ENCODE measurements at places on chromosomes 3 and 15.

GRCh38 chr3:123745184-123745855 is 138.8 kb downstream of the MYLK start:
- no peak for DNase-seq

GRCh38 chr3:117356091-117356705 is 646.6 kb downstream of the TUSC7 start:
- DNase-seq, result no peak

DNA sequence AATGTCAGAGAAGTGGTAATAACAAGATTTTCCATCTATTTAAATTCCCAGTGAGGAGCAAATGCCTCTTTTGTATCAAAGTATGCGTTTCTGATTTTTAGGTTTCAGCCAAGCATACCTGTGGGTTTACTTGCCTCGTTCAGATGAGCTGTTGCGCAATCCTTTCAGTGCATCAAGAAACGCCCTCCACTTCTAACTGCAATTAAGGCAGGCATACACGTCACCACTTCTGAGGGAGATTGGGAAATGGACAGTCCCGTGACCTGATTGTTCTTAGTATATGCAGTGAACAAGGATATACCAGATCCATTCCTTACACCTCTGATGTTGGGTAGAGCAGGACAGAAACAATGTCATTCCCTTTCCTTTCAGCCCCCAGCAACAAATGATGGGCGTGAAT is 219.0 kb downstream of the ITPR1 start:
- DNase-seq, result no peak

GRCh38 chr15:29216955-29217354 is 52.7 kb downstream of the NSMCE3 start:
- no peak for DNase-seq

- DNase-seq, result no peak
Measured at GRCh38 chr3:46017720-46018119, 9.6 kb downstream of the XCR1 start.

DNA sequence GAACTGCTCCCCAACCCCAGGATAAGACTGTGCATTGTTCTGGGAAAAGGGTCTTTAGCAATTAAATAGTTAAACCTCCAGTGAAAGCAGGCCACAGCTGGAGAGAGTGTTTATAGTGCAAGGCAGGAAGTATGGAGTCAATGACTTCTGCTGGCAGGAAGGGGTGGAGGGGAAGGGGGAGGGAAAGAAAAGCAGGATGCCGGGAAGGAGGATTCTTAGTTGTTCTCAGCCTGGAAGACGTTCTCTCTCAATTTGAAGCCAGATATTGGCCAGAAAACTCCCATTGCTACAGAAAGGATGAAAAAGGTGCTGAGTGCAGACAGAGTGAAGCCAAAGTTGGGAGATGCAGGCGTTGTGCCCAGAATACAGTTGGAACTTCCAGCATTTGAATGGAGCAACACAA is 35.7 kb upstream of the ACTL6A start:
- no peak for DNase-seq

GRCh38 chr15:67927501-67928168 is 87.8 kb upstream of the RNU6-1 start:
- no peak for DNase-seq

DNA sequence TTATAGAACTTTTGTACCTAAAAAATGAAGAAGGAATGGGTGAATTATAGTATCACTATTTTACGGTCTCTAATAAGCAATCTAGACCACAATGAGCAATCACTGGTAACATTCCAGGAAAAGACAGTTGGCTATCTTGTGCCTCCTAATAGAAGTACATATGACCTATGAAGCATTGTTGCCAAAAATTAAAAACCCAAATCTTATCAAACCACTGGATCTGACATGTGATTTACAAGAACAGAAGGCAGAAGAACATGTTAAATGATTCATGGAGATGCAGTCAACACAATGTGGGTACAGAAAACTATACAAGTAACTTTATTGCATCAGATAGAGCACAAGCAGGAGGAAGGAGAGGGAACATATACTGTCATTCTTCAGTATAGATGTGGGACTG is 14.5 kb upstream of the HYKK start:
- no peak for DNase-seq

DNA sequence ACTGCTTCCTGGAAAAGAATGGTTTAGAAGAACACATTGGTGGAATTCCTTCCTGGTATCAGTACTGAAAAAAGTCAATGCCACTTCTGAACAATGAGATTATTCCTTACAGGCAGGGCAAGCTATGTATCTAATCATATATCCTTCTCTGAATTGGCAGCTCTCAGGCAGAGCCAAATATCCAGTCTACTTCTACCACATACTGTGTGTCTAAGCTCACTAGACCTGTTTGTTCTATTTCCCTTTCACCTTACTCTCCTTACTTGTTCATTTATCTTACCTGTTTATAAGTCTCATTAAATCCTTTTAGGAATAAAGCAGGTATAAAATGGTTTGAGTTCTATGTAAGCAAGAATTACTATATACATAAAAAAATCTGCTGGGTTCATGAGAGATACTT is 8.3 kb downstream of the SETMAR start:
- no peak for DNase-seq

GRCh38 chr15:30889196-30889595 is 14.5 kb upstream of the FAN1 start:
- DNase-seq, result no peak

DNA sequence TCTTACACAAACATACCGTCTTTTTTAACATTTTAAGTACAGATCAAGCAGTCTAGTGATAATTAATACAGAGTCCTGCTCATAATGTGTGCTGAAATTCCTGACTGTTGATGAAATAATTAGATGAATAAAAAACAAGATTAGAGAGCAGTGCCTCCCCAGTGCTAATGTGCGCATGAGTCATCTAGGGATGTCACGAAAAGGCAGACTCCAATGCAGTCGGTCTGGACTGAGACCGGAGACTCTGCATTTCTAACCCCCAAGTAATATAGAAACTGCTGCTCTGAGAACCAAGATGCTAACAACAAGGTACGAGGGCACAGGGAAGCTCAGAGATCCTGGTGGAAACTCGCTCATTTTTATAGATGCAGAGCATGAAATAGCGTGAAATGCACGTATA is 61.4 kb downstream of the COL8A1 start:
- DNase-seq, result no peak

DNA sequence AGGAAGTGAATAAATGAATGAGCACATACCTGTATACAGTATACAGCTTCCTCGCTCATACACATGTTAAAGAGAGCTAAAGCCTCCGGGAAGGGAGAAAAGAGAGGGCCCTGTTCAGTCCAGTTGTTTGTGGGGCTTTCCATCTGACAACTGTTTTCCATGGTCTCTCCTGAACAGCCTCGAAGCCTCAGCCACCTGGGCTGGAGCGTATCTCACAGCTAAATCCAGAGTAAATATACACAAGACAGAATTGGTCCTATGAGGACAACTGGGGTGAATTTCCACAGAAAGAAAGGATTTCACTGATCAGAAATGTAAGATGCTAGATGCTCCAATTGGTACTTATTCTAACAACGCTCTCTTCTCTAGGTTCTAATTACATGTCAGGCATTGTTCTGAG is 103.5 kb downstream of the LIPC start:
- DNase-seq, result no peak

DNA sequence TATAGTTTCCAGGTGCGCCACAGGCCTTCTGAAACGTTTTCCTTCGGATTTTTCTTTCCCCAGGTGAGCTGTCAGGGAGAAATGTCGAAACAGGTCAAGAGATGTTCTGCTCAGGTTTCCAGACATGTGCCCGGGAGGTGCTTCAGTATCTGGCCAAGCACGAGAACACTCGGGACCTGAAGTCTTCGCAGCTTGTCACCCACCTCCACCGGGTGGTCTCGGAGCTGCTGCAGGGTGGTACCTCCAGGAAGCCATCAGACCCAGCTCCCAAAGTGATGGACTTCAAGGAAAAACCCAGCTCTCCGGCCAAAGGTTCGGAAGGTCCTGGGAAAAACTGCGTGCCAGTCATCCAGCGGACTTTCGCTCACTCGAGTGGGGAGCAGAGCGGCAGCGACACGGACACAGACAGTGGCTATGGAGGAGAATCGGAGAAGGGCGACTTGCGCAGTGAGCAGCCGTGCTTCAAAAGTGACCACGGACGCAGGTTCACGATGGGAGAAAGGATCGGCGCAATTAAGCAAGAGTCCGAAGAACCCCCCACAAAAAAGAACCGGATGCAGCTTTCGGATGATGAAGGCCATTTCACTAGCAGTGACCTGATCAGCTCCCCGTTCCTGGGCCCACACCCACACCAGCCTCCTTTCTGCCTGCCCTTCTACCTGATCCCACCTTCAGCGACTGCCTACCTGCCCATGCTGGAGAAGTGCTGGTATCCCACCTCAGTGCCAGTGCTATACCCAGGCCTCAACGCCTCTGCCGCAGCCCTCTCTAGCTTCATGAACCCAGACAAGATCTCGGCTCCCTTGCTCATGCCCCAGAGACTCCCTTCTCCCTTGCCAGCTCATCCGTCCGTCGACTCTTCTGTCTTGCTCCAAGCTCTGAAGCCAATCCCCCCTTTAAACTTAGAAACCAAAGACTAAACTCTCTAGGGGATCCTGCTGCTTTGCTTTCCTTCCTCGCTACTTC is 3.8 kb downstream of the BHLHE40 start:
- DNase-seq, result no peak

DNA sequence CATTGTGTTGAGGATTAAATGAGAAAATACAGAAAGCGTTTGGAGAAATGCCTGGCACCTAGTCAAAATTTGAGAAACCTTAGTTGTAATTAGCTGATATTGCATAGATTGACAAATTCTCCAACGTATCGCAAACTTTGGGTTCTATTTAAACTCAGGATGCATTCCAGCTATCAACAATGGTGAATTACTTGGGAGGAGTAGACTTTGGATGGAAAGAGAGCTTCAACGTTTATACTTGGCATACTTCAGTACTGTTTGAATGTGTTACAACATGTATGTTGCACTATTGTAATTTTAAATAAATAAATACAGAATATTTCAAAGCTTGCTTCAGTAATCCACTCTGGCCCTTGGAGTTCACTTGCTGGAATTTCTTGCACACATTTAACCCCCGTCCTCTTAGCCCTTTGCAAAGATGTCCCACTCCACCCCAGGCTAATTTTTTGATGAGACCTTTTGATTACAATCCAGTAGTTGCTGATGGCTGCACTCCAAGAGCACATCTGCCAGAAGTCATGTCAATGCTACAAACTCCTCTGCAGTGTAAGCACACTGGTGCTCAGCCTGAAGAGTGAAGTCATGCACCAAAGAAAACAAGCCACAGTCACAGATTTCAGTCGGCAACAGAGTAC is 4.7 kb upstream of the DIS3L start:
- no peak for DNase-seq

DNA sequence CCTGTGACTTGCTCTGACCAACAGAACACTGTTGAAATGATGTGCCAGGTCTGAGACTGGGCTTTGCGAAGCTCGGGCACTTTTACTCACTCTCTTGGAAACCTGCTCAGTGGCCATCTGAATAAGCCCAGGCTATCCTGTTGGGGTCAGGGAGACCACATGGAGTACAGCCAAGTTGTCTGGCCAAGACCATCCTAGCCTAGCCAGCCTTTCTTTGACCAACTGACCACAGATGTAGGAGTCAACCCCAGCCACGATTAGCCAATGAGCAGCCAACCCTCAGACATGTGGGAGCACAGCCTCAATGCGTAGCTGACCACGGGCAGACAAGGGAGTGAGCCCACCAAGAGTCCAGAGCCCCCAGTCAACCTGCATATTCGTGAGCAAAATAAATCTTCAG is 26.1 kb downstream of the CCR9 start:
- no peak for DNase-seq

DNA sequence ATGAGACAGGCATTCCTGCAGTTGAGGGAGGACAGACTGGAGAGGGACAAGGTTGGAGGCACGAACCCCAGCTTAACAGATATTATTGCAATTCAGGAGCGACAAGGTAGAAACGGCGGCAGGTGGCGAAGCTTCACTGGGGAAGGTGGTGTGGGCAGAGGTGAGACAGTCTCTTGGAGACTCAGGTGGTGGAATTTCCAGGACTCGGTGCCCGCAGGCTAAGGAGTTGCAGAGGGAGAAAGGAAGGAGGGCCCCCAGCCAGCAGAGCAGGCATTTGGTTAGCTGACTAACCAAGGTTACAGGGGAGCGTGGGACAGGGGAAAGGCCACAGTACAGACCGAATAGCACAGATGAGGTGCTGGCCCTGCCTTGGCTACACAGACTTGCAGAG is 3.0 kb downstream of the FAM174B start:
- DNase-seq, result no peak

DNA sequence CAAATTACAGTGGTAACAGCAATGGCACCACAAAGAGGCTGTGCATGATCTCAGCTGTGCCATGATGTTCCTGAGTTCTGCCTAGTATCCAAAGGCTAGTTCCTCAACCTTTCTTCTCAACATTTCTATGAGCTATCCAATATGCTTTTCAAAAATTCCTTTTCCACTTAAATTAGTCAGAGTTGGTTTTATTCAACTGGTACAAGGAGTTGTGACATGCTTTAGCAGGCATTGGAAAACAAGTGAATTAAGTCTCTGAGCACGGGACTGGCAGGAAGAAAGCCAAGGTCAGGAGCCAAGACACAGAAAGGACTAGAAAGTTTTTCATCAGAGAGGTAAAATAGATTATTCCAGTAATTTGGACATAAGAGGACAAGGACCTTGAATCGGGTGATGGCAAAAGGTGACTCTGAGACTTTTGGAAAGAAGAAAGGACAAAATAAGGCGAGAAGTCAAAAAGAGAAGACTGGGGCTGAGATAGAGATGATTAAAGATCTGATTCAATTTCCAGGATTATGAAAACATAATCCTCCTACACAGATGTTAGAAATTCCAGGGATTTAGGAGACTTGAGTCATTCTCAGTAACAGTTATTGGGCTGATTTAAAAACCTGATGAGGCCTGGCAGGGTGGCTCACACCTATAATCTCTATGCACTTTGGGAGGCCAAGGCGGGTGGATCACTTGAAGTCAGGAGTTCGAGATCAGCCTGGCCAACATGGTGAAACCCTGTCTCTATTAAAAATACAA is 36.1 kb downstream of the PBRM1 start:
- DNase-seq, result no peak

DNA sequence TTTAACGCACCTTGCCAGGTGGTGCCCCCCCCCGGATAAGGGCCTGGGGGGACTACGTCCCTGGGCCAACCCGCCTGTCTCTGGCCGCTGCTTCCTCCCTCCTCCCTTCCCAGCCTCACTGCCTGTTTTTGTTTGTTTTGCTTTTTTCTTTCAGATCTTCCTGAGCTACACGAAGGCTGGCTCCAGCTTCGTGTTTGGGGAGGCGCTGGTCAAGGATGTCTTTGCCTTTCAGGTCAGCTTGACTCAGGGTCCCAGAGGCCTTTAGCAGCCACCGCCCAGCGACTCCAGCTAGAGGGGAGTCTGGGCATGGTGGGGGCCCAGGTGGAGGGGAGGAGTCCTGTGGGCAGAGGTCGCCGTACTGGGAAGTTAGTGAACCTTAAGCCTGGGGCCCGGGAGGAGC is 24.1 kb downstream of the SLC28A1 start:
- no peak for DNase-seq

Measured in CD8-positive, alpha-beta T cell (primary cell).